ENCODE measurements at places on chromosomes 2 and 18.

DNA sequence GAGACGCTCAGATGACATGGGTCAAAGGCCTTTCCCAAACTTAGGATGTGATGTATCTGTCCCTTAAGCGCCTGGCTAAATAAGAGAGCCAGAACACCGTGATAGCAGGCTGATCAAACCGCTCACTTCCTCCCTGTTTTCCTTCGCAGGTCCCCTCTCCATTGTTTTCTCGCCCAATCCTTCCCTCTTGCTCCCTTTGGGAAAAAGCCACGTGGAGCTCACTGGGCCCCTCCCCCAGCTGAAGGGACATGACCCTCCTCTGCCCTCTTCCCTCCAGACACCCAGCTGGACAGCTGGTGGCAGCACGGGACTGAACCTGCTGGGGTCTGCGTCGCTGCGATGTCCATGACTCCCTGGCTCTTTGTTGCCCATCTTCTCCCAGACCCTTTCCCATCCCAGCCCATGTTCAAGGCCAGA lies 201.7 kb downstream of the TNS1 start:
- DNase-seq: no peak

DNA sequence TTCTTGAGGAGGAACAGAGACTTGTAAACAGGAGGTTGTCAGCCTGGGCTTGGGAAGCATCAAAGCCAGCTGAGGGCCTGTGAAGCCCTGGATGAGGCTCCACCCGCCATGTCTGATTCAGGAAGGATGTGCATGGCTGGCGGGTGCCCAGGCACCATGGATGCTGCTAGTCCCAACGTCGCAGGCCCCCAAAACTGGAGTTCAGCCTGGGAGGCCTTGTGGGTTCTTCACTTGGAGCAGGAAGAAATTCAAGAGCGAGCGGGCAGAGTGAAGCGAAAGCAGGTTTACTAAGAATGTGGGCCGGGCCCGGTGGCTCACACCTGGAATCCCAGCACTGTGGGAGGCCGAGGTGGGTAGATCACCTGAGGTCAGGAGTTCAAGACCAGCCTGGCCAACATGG lies 12.1 kb upstream of the PXDN start:
- no peak for DNase-seq

GRCh38 chr2:119350311-119350998 lies 16.2 kb downstream of the C2orf76 start:
- DNase-seq: no peak

- no peak for DNase-seq
Observed at GRCh38 chr2:138244501-138244925, 257.1 kb upstream of the SPOPL start.

- DNase-seq: no peak
Observed at GRCh38 chr2:157627594-157628476, 829 bp downstream of the ACVR1C start.

GRCh38 chr2:19775315-19775714 lies 126.5 kb downstream of the TTC32 start:
- no peak for DNase-seq

DNA sequence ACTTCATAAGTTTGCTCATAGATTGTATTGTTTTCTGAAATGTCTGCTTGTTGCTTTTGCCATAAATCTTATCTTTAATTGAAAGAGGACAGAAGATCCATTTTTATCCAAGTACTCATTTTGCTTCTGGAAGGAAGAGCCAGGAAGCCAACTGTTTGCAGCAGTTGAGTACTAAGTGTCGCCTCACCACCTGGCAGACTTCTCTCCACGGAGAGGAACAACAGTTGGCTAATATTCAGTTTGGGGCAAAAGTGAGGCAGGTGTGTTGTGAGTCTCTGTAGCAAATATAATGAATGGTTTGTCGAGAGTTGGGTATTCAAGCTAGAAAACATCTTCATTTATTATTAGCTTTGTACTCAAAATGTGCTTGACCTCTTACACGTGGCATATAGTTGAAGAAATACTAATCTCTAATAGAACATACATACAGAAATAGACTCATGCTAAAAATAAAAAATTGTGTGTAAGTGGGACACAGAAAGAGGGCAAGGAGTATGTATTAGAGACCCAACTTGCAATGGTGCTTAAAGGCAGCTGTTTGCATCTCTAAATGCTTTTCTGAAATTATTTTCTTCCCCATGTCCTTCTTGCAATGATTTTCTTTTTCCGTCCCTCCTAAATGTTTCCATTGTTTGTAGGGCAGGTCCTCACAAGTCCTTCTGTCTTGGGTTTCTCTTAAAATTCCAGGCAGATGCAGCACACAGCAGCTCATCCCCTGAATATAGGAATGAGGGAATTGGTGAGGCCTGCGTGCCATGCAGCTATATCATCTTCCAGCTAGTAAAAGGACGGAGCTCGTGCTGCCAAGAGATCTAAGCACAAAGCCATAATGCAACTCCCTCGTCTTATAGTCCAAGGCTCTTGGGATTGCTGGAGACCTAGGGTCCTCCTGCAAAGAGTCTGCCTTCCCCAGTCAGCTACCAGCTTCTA lies 44.8 kb upstream of the MAP3K20 start:
- DNase-seq: no peak
